Mesenchymal stem cell (in vitro differentiated cells and primary cell): ENCODE measurements at places on chromosomes 13 and 19.

DNA sequence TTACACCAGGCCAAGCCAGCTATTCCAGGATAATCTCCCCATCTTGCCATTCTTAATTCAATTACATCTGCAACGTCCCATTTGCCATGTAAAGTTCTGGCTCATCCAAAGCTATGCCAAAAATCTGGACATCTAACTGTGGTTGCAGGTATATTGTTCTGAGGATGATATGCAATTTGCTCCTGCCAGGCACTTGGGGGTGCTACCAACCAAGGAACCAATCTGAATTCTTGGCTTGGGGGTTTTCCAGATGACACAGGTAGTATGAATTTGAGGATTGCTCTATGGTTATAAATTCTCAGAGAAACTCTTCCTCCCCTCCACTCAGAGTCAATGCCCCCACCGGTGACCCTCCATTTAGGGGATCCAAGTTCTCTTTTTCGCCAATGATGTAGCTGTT, 33.0 kb downstream of the CRYL1 start:
- no peaks in the 10 kb centered on the region for H3K27me3 ChIP-seq
- H3K36me3 ChIP-seq = no peaks in the 10 kb centered on the region
- peak; percentile 26 for DNase-seq
- H3K4me3 ChIP-seq = no peak overlapping the region

GRCh38 chr13:49419276-49419675, 24.6 kb downstream of the CAB39L start:
- no peak overlapping the region for H3K4me3 ChIP-seq
- no peak for DNase-seq
- H3K4me1 ChIP-seq = peaks cover 1% of the 10 kb centered on the region
- no peak overlapping the region for H3K27ac ChIP-seq
- no peaks in the 10 kb centered on the region for H3K36me3 ChIP-seq

DNA sequence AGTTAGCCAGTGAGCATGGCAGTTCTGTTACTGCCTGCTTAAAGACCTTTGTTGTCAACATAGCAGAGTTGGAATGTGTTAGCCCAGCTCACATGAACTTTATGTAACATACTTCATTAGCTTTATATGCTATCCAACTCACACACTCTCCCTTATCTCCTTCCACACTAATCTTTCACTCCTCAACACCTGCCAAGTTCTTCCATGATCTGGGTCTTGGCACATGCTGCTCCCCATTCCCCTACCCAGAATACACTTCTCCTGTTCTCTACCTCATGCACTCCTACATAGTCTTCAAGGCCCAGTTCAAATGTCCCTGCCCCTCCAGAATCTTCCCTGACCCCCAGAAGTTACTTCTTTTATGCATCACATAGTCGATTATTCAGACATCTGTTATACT, 179.3 kb downstream of the KATNAL1 start:
- no peak overlapping the region for H3K27ac ChIP-seq
- H3K36me3 ChIP-seq = no peaks in the 10 kb centered on the region
- H3K4me1 ChIP-seq = peaks cover 15% of the 10 kb centered on the region
- DNase-seq = no peak
- peaks cover 4% of the 10 kb centered on the region for H3K27me3 ChIP-seq

DNA sequence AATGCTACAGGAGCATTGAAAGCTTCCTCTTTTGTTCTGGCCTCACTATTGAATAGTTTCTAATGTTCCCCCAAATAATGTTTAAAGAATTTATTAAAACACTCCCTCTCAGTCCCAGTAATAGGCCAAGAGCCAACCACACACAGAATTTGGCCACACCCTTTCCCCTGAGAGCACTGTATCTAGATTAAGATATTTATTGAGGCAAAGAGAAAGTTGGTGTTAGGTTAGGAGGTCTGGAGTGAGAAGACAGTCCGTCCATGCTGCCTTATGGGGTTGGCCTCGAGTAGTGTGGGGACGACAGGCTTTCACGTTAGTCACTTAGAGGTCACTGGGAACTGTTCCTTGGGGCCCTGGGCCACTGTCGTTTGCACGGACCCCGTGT, 122.9 kb upstream of the RNF113B start:
- H3K4me1 ChIP-seq = peaks cover 22% of the 10 kb centered on the region
- DNase-seq = no peak
- peaks cover 4% of the 10 kb centered on the region for H3K36me3 ChIP-seq
- H3K4me3 ChIP-seq = no peak overlapping the region

GRCh38 chr13:97786510-97786909, 167.0 kb upstream of the IPO5 start:
- no peak overlapping the region for H3K27ac ChIP-seq
- no peak overlapping the region for H3K4me3 ChIP-seq
- peak; percentile 9 for DNase-seq
- no peaks in the 10 kb centered on the region for H3K36me3 ChIP-seq

- peaks cover 10% of the 10 kb centered on the region for H3K36me3 ChIP-seq
- peak overlapping the region; percentile 75 for H3K27ac ChIP-seq
- no peak overlapping the region for H3K4me3 ChIP-seq
- H3K4me1 ChIP-seq = peaks cover 6% of the 10 kb centered on the region
These were observed 89.3 kb downstream of the MIPEP start for GRCh38 chr13:23799945-23800344.

DNA sequence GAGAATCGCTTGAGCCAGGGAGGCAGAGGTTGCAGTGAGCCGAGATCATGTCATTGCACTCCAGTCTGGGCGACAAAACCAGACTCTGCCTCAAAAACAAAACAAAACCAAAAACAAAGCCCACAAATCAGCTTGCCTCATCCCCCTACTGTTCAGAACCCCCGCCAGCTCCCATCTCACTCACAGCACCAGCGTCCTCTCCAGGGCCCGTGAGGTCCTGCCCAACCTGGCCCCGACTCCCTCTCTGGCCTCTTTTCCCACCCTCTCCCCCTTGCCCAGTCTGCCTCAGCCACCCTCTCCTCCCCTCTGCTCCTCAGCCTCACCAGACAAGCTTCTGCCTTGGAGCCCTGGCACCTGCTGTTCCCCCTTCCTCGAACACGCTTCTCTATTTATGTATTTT, 3.8 kb downstream of the SLC8A2 start:
- no peak for DNase-seq
- H3K4me1 ChIP-seq = peaks cover 6% of the 10 kb centered on the region
- peaks cover 88% of the 10 kb centered on the region for H3K27me3 ChIP-seq
- H3K36me3 ChIP-seq = no peaks in the 10 kb centered on the region

DNA sequence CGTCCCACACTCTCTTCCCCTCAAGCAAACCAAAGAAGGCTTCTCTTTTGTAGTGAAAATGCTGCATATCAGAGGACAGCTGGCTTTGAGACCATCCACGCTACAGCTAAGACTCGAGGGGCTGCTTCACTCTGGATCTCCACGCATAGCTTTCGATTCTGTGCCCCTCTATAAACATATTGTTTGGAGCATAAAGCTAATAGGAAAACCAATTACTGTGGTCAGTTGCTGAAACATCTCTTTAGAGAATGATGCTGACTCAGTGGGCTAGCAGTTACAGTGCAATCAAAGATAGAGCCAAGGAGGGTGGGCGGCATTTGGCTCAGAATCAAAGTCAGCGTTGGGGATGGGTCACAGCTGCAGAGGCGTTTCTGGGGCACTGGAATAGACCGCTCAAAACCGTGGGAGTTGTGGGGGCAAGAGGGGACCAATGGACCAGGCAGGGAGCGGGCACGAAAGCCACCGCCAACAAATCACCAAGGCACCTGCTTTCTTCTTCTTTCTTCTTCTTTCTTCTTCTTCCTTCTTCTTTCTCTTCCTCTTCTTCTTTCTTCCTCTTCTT, 76.7 kb downstream of the RASL11A start:
- no peaks in the 10 kb centered on the region for H3K4me1 ChIP-seq
- H3K4me3 ChIP-seq = no peak overlapping the region
- H3K27ac ChIP-seq = no peak overlapping the region
- H3K27me3 ChIP-seq = peaks cover 57% of the 10 kb centered on the region
- no peaks in the 10 kb centered on the region for H3K36me3 ChIP-seq
- no peak for DNase-seq

- peak; percentile 28 for DNase-seq
- H3K27me3 ChIP-seq = no peaks in the 10 kb centered on the region
- H3K4me3 ChIP-seq = no peak overlapping the region
- H3K4me1 ChIP-seq = peaks cover 4% of the 10 kb centered on the region
- no peak overlapping the region for H3K27ac ChIP-seq
These were observed 9.9 kb downstream of the RFX2 start for GRCh38 chr19:6100284-6100915.
